SK-N-SH (cell line): ENCODE measurements at places on chromosomes 6 and 20.

- DNase-seq = no peak
Measured at GRCh38 chr6:133016631-133017030, 202.3 kb downstream of the RPS12 start.

DNA sequence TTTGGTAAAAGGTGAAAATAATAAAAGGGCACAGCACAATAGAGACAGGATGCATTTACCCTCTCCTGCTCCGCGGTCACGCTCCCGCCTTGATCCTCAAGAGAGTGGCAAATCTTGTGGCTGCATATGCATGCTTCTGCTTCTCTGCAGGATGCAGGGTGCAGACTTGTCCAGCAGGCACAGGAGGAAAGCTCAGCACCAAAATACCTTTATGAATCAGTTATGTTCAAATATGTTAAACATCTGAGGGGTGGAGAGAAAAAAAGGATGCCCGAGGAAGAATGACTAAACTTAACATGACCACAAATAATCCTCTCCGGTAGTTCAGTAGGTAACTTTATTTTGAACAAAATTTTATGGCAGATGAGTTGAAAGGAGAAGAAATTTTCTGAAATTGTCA is 366.1 kb upstream of the SOX4 start:
- no peak for DNase-seq

- DNase-seq = no peak
Measured at GRCh38 chr6:36389353-36389752, 1.9 kb upstream of the ETV7 start.

- peak; percentile 12 for DNase-seq
Measured at GRCh38 chr6:112979830-112980229, 632.7 kb downstream of the RFPL4B start.

- DNase-seq = no peak
Measured at GRCh38 chr20:3843490-3843889, 3.1 kb upstream of the MAVS start.

GRCh38 chr6:15365273-15365687 is 119.4 kb downstream of the JARID2 start:
- peak; percentile 69 for DNase-seq

DNA sequence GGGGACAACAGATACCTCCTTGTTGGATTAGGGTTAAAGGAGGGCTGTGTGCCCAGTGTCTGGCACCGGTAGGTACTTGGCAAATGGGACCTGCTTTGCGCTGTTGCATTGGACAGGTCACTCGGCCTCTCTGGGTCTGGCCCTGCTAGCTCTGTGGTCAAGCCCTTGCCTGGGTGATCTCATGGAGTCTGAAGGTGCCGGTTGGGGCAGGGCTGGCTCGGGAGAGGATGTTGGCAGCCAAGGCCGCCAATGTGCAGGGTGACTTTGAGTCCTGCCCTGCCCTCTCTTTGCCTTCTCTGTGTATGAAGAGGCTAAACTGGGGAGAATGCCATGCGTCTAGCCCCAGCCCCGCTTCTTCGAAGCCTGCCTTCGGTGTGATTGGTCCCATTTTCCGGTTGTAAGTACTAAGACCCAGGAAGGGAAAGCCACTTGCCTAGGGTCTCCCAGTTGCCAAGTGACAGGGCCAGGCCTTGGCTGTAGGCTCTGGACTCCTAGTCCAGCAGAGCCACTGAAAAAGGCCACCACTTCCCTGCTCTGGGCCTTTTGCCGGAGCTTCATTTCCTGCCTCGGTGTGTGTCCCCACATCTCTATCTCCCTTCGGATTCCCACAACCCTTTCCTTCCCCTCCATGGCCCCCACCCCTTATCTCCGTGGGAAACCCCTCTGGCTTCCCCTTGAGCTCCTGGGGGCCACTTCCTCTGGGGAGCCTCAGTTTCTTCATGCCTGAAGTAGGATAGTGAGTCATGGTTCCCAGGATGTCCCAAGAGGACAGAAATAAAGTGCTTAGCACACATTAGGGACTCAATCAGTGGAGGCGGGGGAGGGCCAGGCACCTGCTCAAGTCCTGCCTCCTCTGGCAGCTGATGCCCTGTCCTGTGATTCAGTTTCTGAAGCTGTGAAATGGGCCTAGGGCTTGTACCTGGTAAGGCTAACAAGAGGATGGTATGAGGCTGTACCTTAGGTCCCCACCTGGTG is 3.9 kb downstream of the SRC start:
- DNase-seq = peak; percentile 13

- DNase-seq = no peak
Measured at GRCh38 chr6:46468403-46469010, 22.7 kb downstream of the RCAN2 start.

DNA sequence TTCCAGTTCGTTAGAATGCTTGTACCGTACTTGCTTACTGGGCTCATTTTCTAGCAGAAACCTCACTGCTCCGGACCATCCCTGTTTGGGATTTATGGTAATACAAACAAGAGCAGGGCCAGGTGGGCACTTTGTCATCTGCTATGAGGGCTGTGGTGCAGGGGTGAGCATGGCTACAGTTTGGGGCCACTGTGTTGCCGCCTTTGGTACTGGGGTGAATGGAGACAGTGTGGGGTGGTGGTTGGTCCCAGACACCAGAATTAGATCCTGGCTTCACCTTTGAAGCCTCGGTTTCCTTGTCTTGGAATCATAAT is 95.0 kb downstream of the TOX2 start:
- DNase-seq = no peak

DNA sequence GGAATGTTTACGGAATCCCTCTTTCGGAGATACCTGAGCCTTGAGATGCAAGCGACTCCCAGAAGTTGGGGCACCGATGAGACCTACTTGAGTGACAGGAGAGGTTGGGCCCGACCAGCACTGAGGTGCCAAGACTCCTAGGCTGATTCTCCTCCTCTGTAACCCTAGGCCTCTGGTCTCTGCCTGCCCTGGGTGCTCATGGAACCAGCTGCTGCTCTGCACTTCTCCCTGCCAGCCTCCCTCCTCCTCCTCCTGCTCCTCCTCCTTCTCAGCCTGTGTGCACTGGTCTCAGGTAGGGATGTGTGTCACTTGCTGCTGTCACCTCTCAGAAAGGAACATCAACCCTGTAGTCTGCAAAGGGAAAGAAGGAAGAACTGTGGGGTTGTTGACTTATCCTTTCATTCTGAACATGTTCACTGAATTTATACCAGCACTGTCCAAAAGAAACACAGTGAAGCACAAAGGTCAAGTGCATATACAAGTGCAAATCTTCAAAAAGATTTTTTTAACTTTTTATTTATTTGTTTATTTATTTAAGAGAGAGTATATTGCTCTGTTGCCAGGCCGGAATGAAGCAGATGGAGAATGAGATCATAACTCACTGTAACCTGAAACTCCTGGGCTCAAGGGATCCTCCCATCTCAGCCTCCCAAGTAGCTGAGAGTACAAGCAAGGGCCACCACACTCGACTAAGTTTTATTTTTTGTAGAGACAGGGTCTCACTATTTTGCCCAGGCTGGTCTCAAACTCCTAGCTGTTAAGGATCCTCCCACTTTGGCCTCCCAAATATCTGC is 913 bp downstream of the BTN2A2 start:
- no peak for DNase-seq

DNA sequence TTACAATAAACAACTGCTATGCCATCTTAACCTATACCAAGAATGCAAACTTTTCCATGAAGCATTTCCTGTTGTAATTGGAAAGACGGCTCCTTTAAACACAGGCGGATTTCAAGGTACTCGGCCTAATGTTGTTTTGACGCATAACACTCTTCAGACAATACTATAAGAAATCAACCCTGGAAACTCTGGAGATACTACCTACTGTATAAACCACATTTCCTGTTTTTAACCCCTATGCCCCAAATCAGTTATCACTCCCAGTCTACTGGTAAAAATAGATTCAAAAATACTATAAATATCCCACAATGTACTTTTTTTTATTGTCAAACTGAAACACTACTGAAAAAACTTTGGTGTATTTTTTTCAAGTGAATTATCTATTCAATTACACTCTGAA is 118.1 kb downstream of the IRF4 start:
- DNase-seq = no peak

- no peak for DNase-seq
Measured at GRCh38 chr6:48628316-48628715, 517.3 kb upstream of the PTCHD4 start.

GRCh38 chr6:33318426-33319073 is 1.0 kb upstream of the ZBTB22 start:
- DNase-seq = peak; percentile 18

GRCh38 chr20:53890443-53891305 is 179.7 kb downstream of the BCAS1 start:
- DNase-seq = no peak

DNA sequence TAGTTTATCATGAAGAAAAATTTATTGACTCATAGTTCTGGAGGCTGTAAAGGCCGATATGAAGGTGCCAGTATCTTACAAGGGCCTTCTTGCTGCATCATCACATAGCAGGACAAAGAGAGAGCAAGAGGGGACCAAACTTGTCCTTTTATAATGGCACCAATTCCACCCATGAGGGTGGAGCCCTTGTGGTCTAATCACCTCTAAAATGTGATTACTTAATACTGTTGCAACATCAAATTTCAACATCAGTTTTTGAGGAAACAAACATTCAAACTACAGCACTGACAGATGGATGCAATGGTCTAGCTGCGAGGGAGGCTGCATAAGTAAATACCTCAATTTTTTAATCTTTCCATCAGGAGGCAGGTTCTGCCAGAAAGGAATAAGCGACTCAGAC is 76.7 kb upstream of the LAMA2 start:
- DNase-seq = no peak

DNA sequence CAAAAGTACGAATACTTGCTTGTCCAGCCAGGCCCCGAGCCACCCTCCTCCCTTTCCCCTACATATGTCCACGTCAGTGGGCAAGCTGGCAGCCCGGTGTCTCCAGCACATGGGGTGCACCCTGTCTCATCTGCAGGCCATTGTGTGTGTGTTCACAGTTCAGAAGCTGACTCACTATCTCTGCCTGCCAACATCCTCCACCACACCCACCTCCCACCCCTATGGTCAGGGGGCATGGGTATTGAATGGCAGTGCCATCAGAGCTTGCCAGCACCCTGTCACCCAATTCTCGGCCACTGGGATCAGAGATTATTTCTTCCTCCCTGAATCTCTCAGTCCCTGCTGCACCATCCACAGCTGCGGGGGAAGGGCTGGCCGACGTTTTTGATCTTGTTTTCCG is 195.7 kb downstream of the FARS2 start:
- DNase-seq = no peak

DNA sequence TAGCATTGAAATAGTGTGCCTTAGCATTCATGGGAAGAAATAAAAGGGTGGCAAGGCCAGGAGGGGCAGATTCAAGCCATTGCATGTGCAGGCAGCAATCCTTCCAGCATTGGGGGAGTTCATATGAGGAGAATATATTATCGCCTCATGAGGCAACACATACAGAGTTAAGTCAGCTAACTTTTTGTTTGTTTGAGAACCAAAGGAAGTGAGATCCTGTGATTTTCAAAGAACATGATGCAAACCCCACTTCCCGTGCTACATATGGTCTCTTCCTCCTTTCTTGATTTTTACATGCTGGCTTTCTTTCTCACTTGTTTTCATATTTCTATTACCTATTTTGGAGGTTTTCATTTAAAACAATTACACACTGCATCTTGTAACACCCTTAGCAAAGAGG is 579.7 kb upstream of the ARID1B start:
- DNase-seq = no peak

DNA sequence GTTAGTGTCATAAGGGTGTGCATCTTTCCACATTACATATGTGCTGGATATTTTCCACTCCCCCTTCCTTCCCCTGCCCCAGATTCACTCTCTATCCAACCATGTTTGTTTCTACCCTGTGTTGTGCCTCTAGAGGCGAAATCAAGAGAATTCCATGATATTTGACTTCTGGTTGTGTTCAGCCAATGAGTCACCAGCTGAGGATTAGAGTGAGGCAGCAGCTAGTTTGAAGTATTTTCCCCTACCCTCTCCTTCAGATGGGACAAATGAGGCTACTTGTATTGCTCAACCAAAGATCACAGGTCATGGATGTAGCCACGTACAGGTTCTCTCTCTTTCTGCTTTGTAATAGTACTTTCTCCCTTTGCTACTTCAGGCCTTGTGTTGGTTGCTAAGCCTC is 24.5 kb upstream of the OR2J2 start:
- no peak for DNase-seq

- DNase-seq = no peak
Measured at GRCh38 chr6:158061709-158062461, 80.2 kb downstream of the SYNJ2 start.

DNA sequence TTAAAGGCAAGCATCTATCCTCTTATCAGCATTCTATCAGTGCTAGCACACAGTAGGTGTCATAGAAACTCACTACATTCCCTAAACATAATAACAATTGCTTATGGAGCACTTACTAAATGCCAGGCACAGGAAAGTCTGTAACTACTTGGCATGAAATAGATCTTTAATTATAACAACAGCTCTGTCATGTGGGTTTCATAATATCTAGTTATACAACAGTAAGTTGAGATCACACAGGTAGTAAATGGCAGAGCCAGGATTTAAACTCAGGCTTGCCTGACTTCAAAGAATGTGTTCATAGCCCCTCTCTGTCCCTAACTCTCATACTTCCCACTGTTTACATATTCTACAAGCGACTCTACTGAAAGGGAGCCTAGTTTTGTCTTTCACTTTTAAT is 66.0 kb upstream of the ENPP5 start:
- no peak for DNase-seq

GRCh38 chr6:137133122-137133521 is 40.3 kb downstream of the IL22RA2 start:
- DNase-seq = no peak
